Caki2 (cell line): ENCODE measurements at places on chromosomes 2 and 18. TPM values are rescaled to one million over a fixed set of nuclear protein-coding genes. Genes with fewer than 3 reads are reported as not detected.
A peak's percentile ranks its signal among the peaks of the same experiment; 100 is the strongest.

DNA sequence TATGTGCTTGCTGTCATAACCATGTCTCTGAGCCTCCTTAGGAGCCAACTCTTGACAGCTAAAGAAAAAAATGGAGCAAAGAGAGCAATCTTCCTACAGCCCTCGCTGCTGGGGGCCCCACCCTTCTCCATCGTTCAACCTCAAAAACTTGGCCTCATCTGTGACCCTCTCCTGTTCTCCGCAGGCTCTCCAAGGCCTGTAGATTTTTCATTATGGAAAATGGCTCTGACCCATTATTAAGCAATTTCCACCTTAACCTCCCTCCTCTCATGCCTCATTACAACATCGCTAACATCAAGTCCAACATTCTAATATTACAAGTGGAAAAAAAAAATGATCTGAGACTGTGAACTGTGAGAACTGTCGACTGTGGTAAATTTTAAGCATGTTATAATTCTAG lies 98.7 kb downstream of the SLC8A1 start:
- DNase-seq: no peak

GRCh38 chr2:88765154-88765888 lies 73.8 kb downstream of the RPIA start:
- DNase-seq: peak; percentile 92

DNA sequence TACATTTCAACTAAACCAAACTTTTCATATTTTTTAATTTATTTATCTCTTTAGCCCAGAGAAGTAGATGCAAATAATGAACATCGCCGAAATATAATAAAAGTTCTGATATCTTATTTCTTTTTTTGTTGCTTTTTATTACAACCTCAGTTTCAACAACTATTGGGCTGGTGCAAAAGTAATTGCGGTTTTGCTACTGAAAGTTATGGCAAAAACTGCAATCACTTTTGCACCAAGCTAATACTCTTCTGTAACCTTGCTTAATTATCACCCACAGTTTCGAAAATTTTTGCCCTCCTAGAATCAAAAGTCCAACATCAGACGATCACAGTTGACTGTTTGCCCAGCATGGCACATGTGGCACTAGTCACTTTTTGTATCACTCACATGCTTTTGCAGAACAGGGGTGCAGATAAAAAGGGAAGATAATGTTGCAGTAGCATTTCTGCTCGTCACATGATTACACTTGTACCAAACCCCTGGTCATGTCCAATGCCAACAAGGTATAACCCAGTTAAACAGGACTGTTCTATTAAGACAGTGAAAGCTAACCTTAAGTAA lies 242.4 kb upstream of the GALNT5 start:
- DNase-seq: no peak

- no peak for DNase-seq
Measured at GRCh38 chr2:142037744-142038143, 93.1 kb downstream of the LRP1B start.

DNA sequence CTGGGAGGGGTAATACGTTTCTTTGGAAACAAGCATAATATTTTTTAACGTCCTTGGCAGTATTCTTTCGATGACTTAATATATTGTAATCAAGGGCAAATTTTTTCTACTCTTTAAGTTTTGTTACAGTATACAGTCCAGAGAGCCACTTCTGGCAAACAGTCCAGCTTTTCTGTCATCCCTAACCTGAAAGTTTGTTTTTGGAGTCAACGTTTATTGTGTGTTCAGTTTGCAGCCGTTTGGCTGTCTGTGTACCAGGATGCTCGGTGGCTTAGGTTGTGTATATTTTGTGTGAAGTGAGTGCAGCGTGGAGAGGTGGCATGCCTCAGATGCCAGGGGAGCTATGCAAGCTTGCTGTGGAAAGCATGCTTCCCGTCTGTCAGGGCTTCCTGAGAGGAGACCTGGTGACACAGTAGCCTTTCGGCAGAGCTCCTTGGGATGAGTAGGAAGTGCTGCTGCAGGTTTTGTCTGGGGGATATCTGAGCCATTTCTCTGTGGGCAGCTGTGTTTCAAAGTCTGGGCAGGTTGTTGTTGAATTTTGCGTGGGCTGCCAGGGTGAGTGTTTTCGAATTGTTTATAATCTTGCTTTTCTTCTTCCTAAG lies 14.7 kb downstream of the MAP3K20 start:
- no peak for DNase-seq

The PPP3R1 gene
- 12.9 and 21.7 TPM in 2 replicates for total RNA-seq

The LBX2 gene
- 28.5 and 41.0 TPM in 2 replicates for total RNA-seq

The ALK gene
- not detected in 2 replicates for total RNA-seq

DNA sequence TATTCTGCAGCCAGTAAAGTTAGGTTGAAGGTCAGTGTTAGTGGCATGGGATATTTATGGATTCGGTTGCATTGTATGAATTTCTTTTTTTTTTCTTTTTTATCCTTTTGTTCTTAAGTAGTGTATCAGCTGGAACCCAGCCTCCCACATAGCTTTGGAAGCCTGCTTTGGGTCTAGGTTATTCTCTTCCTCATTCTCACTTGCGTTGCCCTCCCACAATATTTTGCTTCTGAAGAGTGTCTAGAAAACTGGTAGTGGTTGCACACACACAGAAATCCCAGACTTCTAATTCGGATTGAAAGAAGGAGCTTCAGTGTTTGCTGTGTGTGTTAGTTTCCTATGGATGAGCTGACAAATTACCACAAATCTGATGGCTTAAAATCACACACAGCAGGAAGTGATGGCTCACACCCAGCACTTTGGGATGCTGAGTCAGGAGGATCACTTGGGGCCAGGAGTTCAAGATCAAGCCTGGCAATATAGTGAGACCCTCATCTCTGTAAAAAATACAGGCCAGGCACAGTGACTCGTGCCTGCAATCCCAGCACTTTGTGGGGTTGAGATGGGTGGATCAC lies 104.8 kb downstream of the ARL4C start:
- DNase-seq: no peak

The RSAD2 gene
- 0.75 and 7.7 TPM in 2 replicates for total RNA-seq

- no peak for DNase-seq
Measured at GRCh38 chr18:79385326-79385707, 10.4 kb upstream of the NFATC1 start.

The RND3 gene
- 80.0 and 83.4 TPM in 2 replicates for total RNA-seq

- peak; percentile 60 for DNase-seq
Measured at GRCh38 chr2:164617466-164617865, 3.8 kb downstream of the GRB14 start.

The SLC9A2 gene
- total RNA-seq: 5.8 and 6.2 TPM in 2 replicates

GRCh38 chr2:3902131-3902530 lies 198.8 kb downstream of the DCDC2C start:
- DNase-seq: no peak

DNA sequence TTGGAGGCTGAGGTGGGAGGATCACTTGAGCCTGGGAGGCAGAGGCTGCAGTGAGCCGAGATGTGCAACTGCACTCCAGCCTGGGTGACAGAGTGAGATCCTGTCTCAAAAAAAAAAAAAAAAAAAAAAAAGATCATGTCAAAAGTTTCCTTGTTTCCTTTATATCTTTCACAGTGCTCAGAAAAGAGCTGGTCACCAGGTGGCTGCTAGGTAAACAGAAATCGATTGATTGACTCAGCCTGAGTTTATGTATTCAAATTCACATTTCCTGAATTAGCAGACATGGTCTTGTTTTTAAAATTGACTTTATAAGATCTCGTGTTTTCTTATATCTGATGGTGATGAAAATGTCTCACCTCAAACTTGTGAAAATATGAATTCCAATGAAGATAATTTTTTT lies 261.8 kb upstream of the FANCL start:
- DNase-seq: no peak

GRCh38 chr18:13067124-13067523 lies 76.0 kb downstream of the CEP192 start:
- DNase-seq: no peak

DNA sequence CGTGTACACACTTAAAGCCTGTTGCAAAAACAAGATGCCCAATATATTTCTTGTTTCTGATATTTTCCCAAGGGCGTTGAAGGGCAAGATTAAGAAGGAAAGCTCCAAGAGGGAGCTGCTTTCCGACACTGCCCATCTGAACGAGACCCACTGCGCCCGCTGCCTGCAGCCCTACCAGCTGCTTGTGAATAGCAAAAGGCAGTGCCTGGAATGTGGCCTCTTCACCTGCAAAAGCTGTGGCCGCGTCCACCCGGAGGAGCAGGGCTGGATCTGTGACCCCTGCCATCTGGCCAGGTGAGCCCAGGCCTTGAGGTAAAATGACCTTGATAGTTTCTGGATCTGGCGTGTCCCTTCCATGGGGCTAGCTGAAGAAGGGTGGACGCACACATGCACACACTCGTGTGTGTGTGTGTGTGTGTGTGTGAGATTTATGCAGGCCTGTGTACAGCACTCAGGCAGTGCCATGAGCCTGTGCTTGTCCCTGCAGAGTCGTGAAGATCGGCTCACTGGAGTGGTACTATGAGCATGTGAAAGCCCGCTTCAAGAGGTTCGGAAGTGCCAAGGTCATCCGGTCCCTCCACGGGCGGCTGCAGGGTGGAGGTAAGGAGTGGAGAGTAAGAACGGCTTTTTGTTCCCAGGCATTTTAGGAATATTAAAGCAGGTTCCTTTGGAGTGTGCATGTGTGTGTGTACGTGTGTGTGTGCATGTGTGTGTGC lies 23.6 kb downstream of the MLPH start:
- DNase-seq: no peak

- no peak for DNase-seq
Measured at GRCh38 chr2:39689272-39689841, 23.6 kb downstream of the TMEM178A start.

The TUBA4B gene
- total RNA-seq: 0.10 TPM in 1 of 2 replicates, not detected in the other

The IL36RN gene
- not detected in 2 replicates for total RNA-seq

The CDH19 gene
- not detected in 2 replicates for total RNA-seq

- no peak for DNase-seq
Measured at GRCh38 chr2:37326285-37326684, 1.7 kb upstream of the PRKD3 start.

- no peak for DNase-seq
Measured at GRCh38 chr2:15094161-15094560, 461.6 kb downstream of the LRATD1 start.

DNA sequence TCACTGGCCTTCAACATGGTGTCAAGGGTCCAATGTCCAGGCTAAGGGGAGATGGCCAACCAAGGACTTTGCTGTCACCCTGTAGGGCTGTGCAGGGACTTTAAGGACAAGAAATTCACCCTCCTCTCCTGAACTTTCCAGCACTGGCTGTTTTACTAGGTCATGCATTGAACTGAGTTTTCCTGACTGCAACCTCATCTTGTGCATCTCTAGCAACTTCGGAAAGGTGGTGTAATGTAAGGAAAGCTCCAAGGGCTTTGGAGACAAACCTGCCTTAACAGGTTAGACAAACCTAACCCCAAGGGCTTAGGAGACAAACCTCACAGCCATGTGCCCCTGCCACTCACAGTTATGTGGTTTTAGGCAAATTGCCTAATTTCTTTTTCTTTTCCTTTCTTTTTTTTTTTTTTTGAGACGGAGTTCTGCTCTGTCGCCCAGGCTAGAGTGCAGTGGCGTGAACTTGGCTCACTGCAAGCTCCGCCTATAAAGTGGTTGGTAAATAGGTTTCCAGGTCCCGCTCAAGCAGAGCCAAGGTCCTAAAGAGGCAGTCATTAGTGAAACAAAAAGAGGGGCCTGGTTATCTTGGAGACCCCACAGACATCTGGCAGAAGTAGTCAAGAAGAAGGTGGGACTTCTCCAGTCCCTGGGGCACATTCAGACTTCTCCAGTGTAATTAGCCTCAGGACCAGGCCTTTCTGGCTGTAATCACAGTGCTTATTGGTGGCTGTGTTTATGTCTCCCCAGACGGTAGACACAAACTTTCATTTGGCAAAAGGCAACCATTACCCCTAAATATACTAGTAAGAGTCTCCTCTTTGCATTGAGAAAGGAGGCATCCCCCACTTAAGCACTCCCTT lies 37.6 kb upstream of the PMAIP1 start:
- no peak for DNase-seq

GRCh38 chr2:25366629-25367028 lies 24.9 kb upstream of the DNMT3A start:
- no peak for DNase-seq

DNA sequence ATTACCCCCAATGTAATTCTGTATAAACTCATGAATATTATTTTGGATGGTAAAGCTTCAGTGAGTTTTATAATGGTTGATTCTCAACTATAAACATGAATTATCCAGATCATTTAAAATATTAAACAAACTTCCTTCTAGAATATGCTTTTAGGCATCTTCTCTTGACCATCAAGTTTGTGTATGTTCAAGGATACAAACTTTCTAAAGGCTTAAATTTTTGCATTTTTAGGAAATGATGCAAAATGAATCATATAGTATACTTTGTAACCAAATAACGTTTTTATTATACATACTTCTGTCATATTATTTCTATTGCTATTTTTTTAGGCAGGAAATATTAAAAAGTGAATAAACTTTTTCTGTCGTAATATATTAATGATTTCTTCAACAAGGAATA lies 62.8 kb downstream of the OSBPL6 start:
- no peak for DNase-seq

The KCNE4 gene
- total RNA-seq: not detected in 2 replicates

- DNase-seq: no peak
Measured at GRCh38 chr2:114119862-114120261, 230.0 kb downstream of the ACTR3 start.

The XDH gene
- 0.68 and 1.4 TPM in 2 replicates for total RNA-seq

The OTOS gene
- not detected in 2 replicates for total RNA-seq

DNA sequence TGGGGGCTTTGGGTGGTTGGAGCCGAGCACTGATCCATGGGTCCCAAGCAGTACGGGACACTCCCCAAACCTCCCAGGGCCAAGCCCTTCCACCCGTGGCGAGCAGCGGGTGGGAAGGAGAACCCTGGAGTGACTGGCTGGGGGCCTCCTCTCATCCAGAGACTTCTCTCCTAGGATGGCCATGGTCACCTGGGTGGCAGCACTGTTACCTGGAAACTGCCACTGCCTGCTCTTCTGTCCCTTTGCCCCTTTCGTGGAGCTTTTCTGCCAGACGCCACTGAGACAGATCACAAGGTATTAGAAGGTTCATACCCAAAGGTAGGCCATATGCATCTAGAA lies 26.9 kb downstream of the CENPO start:
- DNase-seq: no peak

- DNase-seq: no peak
Measured at GRCh38 chr2:201859949-201860348, 53.6 kb downstream of the CDK15 start.

- no peak for DNase-seq
Measured at GRCh38 chr2:8537562-8538155, 144.2 kb upstream of the ID2 start.
